ENCODE measurements at places on chromosomes 11 and 22.

DNA sequence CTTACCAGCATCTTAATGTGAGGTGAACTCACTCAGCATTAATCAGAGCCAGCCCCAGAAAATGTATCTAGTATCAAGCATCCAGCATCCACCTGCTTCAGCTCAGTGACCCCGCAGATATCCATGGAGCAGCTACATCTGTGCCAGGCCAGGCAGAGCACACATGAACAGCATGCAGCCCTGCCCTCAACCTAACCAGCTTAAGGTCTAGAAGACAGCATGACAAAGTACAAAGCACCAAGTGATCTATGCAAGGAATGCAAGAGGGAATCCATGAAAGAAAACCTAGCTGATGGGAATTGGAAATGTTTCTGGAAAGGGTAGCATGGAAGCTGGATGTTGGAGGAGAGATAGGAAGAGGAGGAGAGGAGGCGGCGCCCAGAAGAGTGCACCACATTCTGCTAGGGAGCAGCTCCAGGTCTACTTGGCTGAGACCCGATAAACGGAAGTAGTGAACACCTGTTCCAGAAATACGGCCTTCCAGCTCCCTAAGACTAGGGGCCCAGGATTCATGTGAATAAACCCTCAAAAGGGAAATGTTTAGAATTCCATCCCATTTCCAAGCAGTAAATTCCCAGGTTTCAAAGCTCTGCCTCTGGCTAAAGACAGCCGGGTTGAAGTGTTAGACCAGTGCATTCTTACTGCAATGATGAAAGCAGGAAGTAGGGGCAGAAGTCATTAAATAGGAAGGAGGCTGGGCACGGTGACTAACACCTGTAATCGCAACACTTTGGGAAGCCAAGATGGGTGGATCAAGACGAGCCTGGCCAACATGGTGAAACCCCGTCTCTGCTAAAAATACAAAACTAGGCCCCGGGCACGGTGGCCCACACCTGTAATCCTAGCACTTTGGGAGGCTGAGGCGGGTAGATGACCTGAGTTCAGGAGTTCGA, 23.5 kb upstream of the L3MBTL2 start:
- no peaks in the 10 kb centered on the region for H3K4me1 ChIP-seq
- peaks cover 34% of the 10 kb centered on the region for H3K36me3 ChIP-seq
- DNase-seq, result no peak
- H3K4me3 ChIP-seq, result no peak overlapping the region
- no peak overlapping the region for H3K27ac ChIP-seq

- no peaks in the 10 kb centered on the region for H3K27me3 ChIP-seq
- DNase-seq, result no peak
- H3K36me3 ChIP-seq, result no peaks in the 10 kb centered on the region
These were observed 35.0 kb downstream of the GUCY1A2 start for GRCh38 chr11:106983261-106983660.

GRCh38 chr22:42881982-42882656, 25.0 kb upstream of the ARFGAP3 start:
- H3K27me3 ChIP-seq, result no peaks in the 10 kb centered on the region
- H3K4me3 ChIP-seq, result no peak overlapping the region
- peaks cover 64% of the 10 kb centered on the region for H3K36me3 ChIP-seq
- DNase-seq, result no peak

DNA sequence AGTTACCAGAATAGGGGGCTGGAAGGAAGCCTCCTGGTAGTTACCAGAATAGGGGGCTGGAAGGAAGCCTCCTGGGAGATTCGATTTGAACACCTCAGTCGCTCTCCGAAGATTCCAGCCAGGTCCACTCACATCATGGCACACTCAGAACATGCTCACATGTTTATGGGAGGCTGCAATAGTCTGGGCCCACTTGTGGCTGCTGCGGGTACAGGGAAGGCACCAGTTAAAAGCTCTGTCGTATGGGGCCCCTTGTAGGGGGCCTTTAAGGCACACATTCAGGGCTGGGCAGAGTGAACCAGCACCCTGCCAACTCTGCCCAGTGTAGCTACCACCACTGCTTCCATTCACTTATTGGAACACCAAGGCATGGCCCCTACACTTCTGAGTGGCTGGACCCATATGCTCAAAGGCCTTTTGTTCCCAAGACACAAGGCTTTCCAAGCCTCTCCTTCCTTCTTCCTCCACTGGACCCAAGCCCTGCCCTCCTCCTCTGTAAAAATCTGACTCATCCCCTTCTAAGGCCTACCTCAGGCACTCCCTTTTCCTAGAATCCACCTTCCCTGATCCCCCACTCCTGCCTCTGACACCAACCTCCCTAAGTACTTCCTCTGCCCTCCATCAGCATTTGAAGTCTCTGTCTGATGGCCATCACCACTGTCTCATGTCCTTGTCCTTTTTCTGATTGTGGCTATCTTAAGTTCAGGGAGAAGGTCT, 28.0 kb downstream of the USP35 start:
- no peak overlapping the region for H3K27ac ChIP-seq
- no peak for DNase-seq
- H3K27me3 ChIP-seq, result no peaks in the 10 kb centered on the region
- peaks cover 22% of the 10 kb centered on the region for H3K4me1 ChIP-seq

GRCh38 chr11:61955422-61956135, 5.4 kb downstream of the BEST1 start:
- H3K4me1 ChIP-seq, result peaks cover 3% of the 10 kb centered on the region
- peaks cover 38% of the 10 kb centered on the region for H3K27me3 ChIP-seq
- no peak overlapping the region for H3K27ac ChIP-seq
- no peak overlapping the region for H3K4me3 ChIP-seq
- no peaks in the 10 kb centered on the region for H3K36me3 ChIP-seq

- H3K4me1 ChIP-seq, result no peaks in the 10 kb centered on the region
- no peak overlapping the region for H3K4me3 ChIP-seq
- H3K27me3 ChIP-seq, result no peaks in the 10 kb centered on the region
- no peak overlapping the region for H3K27ac ChIP-seq
- no peak for DNase-seq
These were observed 66.5 kb downstream of the DBX1 start for GRCh38 chr11:20093775-20094174.

DNA sequence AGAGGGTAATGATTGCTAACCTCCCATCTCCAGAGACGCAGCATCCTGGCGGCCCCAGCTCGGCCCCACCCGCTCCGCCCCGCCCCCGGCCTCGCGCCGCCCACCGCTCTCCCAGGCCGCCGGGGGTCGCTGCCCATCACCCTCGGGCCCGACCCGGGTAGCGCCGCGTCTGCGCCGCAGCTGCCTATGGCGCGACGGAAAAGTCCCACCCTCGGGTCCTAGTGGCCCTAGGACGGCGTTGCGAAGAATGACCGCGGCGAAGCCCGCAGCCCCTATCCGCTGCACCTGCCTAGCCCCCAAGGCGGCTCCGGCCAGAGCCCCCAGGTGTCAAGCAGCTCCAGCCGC, 457 bp downstream of the CPSF7 start:
- peak; percentile 82 for DNase-seq
- H3K36me3 ChIP-seq, result peaks cover 29% of the 10 kb centered on the region
- peak overlapping the region; percentile 93 for H3K27ac ChIP-seq
- peak overlapping the region; percentile 89 for H3K4me3 ChIP-seq
- no peaks in the 10 kb centered on the region for H3K27me3 ChIP-seq
- peaks cover 15% of the 10 kb centered on the region for H3K4me1 ChIP-seq

- H3K27me3 ChIP-seq, result peaks cover 43% of the 10 kb centered on the region
- DNase-seq, result no peak
- H3K4me1 ChIP-seq, result peaks cover 8% of the 10 kb centered on the region
- H3K27ac ChIP-seq, result no peak overlapping the region
These were observed 18.6 kb downstream of the TSKU start for GRCh38 chr11:76801736-76802135.

- H3K4me1 ChIP-seq, result no peaks in the 10 kb centered on the region
- H3K4me3 ChIP-seq, result no peak within 1 kb of the TSS
- DNase-seq, result no peak
- no peaks in the 10 kb centered on the region for H3K36me3 ChIP-seq
- H3K27ac ChIP-seq, result no peak within 1 kb of the TSS
These were observed at the start of gene OR10A2 for GRCh38 chr11:6862961-6863360. Gene OR10A2 (plus strand): TSS chr11:6863057. CDS start chr11:6869755, 6,698 bp downstream.

- peak; percentile 88 for DNase-seq
- H3K36me3 ChIP-seq, result no peaks in the 10 kb centered on the region
- peaks cover 26% of the 10 kb centered on the region for H3K27me3 ChIP-seq
- H3K27ac ChIP-seq, result no peak overlapping the region
- H3K4me3 ChIP-seq, result no peak overlapping the region
- H3K4me1 ChIP-seq, result no peaks in the 10 kb centered on the region
These were observed 2.5 kb upstream of the NPAS4 start for GRCh38 chr11:66418168-66418985.

DNA sequence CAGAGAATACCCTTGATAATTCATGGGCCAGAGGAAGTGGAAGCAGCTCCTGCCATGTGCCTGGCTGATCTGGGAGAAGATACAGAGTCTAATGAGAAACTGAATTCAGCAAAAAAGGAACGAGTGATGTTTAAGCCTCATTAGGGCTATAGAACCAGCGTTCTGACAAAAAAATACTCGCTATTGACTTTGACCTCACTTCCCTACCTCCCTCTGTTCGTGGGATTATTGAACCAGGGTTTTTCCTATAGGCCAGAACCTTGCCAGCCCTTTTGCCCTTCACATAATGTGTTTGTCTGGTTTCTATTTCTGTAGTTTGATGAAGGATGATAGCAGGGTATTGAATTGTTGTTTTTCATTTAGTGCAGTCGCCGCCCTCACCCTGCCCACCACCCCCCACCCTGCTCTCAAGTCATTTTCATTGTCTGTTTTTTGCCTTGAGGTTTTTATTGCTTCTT, 7.6 kb upstream of the RBFOX2 start:
- peaks cover 3% of the 10 kb centered on the region for H3K4me1 ChIP-seq
- H3K27me3 ChIP-seq, result no peaks in the 10 kb centered on the region
- no peaks in the 10 kb centered on the region for H3K36me3 ChIP-seq
- DNase-seq, result no peak
- H3K4me3 ChIP-seq, result no peak overlapping the region

DNA sequence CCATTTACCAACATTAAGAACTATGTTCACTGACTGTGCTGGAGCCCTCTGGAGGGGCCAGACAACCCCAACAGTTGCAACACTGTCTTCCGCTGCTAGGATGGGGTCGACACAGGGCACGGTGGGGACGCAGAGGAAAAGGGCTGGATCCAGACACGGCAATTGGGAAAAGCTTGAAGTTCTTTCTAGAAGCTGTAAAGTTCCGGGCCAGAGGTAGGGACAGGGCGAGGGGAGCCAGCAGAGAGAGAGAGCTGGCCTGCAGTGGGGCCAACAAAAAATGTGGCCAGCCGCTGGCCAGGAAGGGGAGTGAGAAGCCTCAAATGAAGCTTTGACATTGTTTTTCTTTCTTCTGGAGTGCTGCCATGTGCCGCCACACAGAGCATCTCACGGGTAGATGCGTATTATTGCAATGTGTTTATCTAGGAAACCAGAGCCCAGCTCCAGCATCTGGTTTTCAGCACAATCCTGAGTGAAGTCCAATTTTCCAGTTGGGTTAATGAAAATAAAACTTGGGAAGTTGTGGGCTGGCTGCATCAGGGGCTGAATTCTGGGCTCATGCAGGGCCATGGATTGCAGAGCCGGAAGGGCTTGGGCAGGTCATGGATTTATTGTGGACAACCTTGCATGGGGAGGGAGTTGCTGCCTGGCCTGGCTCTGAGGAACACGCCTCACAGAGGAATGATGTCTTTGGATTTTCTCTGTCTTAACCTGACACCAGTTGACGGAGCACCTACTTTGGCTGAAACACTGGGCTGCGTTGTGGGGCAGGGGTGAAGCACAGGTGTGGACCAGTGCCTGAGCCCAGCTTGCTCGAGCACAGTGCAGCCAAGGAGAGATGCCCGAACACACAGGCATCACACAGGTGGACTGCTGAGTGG, 67.6 kb upstream of the AMPD3 start:
- no peak for DNase-seq
- H3K36me3 ChIP-seq, result no peaks in the 10 kb centered on the region
- no peak overlapping the region for H3K4me3 ChIP-seq
- H3K27ac ChIP-seq, result peak overlapping the region; percentile 61

GRCh38 chr11:87330187-87330601, 292.5 kb downstream of the TMEM135 start:
- no peak overlapping the region for H3K4me3 ChIP-seq
- no peak for DNase-seq
- no peaks in the 10 kb centered on the region for H3K4me1 ChIP-seq
- no peaks in the 10 kb centered on the region for H3K27me3 ChIP-seq
- H3K27ac ChIP-seq, result no peak overlapping the region

DNA sequence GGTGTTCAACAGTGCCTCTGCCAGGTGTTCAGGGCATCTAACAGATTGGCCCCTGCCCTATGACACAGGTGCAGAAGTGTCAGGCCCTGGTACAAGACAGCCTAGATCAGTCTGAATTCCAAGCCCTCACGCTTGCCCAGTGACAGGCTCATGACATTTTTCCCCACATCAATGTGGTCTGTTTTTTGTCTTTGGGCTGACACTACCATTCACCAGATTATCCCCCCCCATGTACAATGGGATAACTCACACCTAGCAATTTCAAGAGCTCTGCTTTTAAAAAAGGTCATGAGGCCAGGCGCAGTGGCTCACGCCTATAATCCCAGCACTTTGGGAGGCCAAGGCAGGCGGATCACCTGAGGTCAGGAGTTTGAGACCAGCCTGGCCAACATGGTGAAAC, 155.5 kb upstream of the PITPNB start:
- H3K4me3 ChIP-seq, result no peak overlapping the region
- H3K36me3 ChIP-seq, result no peaks in the 10 kb centered on the region
- DNase-seq, result no peak
- H3K27ac ChIP-seq, result no peak overlapping the region

GRCh38 chr11:123430721-123431497, 840 bp downstream of the GRAMD1B start:
- no peaks in the 10 kb centered on the region for H3K27me3 ChIP-seq
- DNase-seq, result no peak
- peak overlapping the region; percentile 83 for H3K4me3 ChIP-seq
- H3K36me3 ChIP-seq, result peaks cover 3% of the 10 kb centered on the region
- peak overlapping the region; percentile 88 for H3K27ac ChIP-seq

GRCh38 chr11:41499429-41499828, 40.0 kb upstream of the LRRC4C start:
- no peak overlapping the region for H3K27ac ChIP-seq
- no peak for DNase-seq

DNA sequence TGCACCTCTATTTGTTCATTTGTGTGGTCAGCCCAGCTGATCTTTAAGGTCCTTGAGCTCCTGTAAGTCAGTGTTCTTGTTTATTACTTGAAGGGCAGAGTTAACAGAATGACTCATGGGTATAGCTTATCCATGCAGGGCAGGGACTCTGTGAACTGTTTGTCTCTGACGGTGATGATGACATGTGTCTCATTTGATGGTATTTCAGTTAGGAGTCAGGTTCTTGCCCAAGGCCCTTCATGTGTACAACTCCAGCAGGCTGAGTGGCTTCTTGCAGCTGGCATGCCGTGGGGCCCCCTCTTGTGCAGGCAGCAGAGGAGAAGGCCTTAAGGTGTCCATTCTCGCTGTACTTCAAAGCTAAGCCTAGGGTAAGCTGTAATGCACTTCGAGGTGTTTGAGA, 165.1 kb downstream of the DBX1 start:
- H3K27ac ChIP-seq, result no peak overlapping the region
- DNase-seq, result no peak
- H3K36me3 ChIP-seq, result no peaks in the 10 kb centered on the region
- H3K27me3 ChIP-seq, result no peaks in the 10 kb centered on the region
- H3K4me1 ChIP-seq, result no peaks in the 10 kb centered on the region
